ENCODE measurements at places on chromosomes 7 and 10.

DNA sequence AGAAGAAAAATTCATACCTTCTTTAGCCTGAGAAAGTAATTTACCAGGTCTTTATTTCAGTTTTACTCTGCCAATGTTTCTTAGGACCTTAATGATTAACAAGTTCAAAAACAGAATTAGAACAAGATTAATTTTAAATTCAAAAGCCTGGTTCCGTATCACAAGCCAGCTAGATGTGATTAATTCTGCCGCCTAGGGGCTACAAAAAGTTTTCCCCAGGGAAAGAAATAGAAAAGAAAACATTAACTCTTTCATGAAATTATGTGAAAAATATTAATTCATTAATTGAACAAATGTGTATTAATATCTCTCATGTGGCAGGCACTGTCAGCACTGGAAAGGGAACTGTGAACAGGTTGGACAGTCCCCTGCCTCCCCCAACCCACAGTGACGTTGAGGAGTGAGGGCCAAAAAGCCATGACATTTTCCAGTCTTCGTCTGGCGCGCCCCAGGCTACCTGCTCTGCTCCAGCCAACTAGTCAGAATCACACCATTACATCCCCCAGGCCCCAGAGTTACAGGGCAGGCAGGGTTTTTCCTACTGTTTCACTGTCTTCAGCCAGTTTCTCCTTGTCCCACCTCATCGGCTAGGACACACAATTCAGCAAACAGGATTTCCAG is 20.1 kb downstream of the TMEM176A start:
- no peak for DNase-seq

DNA sequence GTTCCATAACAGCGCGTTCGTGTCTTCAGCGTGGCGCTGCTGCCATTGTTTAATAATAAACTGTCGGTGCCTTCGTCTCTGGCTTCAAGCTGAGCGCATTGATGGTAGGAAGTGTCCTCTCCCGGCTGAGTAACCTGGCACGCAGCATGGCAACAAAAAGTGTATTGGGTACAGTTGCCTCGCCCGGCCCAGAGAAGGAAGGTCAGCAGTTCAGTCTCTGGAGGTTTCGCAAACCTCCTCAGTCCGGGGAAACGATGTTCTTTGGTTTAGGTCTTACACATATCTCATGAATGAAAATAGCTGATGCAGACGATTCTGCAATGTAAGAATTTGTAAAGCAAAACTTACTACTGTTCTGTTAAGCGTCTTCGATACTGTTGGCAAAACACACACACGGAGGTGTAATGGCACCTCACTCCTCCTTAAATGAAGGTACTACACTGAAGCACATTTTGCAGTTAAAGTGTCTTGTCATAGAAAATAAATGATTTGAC is 739 bp upstream of the CCDC186 start:
- no peak for DNase-seq

DNA sequence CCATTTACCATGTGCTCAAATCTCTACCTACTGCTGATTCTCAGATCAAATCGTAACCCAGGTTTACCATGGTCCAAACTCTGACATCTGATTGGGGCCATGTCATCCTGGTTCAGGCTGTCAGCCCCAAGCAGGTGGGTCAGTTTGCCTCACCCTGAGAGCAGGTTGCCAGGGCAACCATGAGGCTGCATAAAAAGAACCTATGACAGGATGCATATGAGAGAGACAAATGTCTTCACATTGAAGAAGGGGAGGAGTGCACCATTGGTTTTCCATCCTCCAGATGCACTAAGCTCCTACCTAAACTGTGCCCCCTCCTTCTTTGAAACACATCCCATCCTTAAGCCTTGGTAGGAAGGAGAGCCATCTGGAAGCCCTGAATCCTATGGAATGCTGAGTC is 10.2 kb downstream of the PRSS1 start:
- no peak for DNase-seq

DNA sequence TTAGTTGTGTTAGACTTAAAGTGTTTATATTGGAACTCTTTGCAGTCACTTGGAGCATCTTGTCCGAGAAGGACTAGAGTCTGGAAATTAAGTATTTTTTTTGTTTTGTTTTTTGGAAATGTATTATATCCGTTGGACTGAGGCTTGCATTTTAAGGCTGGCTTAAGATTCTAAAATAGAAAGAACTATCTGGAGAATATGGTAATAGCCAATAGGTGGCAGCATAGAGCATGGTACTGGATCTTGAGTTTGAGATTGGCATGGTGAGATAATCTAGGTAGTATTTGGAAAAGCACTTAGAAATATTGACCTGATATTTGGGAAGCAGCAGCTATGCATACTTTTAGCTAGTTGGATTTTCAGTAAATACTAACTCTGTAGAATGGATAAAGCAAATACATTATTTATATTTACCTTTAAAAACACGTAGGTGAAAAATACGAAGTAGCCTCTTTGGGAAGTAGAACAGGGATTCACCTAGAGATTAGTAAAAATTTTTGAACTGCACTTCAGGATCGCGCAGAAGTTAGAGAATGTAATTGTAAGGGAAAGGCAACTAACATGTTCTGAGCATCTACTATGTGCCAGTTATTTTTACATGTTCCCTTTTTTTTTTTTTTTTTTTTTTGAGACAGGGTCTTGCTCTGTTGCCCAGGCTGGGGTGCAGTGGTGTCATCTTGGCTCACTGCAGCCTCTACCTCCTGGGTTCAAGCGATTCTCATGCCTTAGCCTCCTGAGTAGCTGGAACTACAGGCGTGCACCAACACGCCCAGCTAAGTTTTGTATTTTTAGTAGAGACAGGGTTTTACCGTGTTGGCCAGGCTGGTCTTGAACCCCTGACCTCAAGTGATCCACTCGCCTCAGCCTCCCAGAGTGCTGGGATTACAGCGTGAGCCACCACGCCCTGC is 78.6 kb downstream of the LCOR start:
- no peak for DNase-seq

DNA sequence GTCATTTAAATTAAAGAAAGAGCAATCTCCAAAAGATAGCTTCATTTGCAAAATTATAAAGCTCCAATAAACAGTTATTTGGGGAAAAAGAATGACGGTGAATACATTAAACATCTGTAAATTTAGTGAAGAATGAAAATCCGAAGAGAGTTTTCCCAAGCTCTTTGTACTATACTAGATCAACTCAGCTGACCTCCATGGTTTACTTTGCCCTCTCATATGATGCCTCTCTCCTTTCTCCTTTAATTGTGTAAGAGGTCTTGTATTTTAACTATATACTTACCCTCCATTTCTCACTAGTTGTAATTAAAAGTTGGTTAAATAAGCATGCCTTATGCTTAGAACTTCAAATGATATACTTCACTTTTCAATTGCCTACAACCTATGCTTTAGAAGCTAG is 125.8 kb downstream of the CACNA2D1 start:
- no peak for DNase-seq

- DNase-seq: no peak
Measured at GRCh38 chr7:145696071-145696470, 420.5 kb upstream of the CNTNAP2 start.

DNA sequence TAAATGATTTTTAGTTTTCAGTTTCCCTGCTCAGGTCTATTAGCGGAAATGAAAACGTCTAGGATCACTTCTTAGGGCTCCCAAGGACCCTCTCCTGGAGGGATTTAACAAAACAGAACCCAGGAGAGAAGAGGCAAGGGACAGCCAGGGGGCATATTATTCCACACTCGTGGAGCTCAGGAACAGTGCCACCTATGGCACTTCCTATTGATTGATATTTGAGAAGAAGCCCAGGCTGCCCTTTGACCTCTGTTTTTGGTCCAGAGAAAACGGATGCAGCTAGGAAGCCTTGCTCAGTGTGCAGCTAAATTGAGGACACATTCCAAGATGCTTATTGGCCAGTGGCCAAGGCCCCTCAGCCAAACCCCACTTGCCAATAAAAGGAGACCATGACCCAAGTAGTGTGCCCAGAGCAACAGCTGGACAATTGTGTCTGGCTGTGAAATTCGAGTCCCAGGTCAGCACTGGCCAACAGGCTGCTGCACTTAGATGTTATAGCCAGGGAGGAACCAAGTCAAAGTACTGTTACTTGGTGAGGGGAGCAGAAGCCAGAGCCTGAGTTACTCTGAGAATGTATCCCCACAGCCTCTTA is 24.0 kb upstream of the GPNMB start:
- DNase-seq: no peak

- DNase-seq: no peak
Measured at GRCh38 chr10:90939648-90940047, 18.8 kb upstream of the ANKRD1 start.

- DNase-seq: no peak
Measured at GRCh38 chr10:101438881-101439391, 85.0 kb downstream of the BTRC start.

DNA sequence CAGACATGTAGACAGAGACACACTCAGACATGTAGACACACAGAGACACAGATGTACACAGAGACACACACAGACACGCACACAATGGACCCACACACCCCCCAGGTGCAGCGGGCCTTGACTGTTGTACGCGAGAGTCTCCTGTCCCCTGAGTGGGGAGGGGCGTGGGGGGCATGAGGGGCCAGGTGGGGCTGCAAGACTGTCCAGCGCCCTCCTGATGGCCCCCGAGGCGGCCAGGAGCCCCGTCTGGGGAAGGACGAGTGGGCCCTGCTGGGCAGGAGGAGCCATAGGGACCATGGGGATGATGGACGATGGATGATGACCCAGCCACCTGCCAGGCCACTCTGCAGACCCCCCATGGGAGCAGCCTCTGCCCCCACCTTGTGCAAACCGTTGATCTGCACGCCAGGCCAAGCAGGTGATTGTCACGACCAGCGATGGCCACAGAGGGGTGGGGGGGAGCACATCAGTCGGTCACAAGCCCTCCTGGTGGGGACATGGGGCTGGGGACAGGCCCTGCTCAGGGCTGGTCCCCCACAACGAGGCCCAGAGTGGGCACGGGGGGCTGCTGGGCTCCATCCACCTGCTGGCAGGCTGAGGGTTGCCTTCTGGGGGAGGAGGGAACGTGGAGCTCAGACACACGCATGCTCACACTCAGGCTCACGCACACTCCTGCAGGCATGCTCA is 11.6 kb downstream of the VENTX start:
- no peak for DNase-seq

DNA sequence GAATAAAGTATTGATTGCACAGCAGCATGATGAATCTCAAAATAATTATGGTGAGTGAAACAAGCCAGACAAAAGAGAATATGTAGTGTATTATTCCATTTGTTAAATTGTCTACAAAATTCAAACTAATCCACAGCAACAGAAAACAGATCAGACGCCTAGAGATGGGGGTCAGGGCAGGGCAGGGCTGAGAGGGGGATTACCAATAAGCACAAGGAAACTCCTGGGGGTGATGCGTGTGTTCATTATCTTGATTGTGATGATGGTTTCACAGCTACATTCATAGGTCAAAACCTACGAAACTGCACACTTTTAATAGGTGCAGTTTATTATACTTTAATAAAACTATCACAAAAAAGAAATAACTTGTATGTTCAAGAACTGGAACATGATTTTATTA is 132.7 kb upstream of the CDK6 start:
- DNase-seq: no peak

GRCh38 chr10:122850705-122851640 is 5.3 kb upstream of the CUZD1 start:
- DNase-seq: no peak

DNA sequence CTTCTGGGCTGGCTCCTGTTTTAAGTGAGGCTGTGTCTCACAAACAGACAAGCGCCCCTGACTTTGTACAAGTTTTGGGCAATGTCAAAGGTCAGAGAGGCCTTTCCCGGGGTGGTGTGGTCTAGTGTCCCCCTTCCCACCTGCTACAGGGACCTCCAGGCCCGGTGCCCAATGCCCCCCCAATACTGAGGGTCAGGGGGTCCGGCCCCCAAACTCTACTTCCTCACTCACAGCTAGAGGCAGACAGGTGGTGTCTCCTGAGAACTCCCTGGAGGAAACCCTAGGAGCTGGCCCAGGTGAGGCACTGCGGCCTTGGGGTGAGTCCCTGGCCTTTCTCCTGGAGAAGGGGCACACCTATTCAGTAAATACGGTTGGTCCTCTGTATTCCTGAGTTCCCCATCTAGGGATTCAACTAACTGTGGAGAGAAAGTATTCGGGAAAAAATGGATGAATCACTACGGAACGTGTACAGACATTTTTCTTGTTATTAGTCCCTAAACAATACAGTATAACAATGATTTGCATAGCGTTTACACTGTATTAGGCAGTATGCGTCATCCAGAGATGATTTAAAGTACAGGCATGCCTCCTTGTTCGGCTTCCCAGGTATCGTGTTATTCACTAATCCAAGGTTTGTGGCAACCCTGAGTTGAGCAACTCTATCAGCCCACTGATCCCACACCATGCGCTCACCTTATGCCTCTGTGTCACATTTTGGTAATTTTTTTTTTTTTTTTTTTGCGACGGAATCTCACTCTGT is 308.1 kb downstream of the WDR37 start:
- no peak for DNase-seq

- DNase-seq: no peak
Measured at GRCh38 chr7:137953043-137953664, 48.7 kb downstream of the CREB3L2 start.

GRCh38 chr7:105810556-105810955 is 65.8 kb downstream of the ATXN7L1 start:
- no peak for DNase-seq

DNA sequence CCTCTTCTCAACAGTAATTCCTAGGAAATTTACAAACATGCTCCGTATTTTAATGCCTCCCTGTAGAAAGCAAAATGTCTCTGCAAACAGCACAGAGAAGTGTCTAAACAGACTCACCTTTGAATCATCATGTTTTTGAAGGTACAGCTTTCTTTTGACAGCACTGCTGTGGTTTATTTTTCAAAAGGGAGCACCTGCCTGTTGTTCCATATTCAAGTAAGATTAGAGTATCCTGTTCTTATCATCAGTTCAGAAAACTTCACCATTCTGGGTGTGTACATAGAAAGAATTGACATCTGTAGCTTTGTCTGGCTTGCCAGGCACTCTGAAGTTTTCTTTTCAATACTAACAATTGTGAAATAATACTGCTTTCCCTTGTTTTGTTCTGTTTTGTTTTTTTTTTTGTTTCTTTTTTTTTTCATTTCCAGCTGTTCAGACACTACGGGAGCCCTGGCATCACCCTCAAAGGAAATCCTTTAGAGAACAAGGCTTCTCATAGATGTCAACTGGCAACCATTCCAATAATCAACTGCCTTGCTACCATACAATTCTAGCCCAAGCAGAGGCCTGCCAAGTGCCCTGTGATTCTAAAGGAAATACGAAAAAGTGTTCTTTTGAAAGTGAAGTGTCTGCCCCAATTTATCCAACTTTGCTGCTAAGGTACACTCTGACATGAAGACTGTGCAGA is 275.9 kb downstream of the PRPF18 start:
- no peak for DNase-seq

DNA sequence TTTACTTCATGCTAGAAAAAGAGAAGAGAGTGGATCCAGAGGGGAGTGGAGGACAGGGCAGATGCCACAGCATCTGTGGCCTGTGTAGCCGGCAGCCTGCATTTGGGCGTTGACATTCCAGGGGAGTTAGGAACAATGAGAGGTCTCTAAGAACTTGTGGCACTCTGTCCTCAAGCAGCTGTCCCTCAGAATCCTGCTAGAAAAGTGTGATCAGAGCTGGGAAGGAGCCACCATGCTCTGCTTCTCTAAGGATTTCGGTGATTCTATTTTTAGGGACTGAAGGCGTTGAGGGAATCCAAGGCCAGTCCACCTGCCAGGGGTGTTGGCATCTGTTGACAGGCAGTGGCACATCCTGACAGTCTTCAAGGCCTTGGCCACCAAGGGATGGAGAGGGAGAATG is 7.6 kb downstream of the LRIT2 start:
- no peak for DNase-seq

- no peak for DNase-seq
Measured at GRCh38 chr7:39033885-39034624, 56.3 kb downstream of the POU6F2 start.
